IMR-90 (cell line): ENCODE measurements at places on chromosomes 6 and 20. TPM values are rescaled to one million over a fixed set of nuclear protein-coding genes. Genes with fewer than 3 reads are reported as not detected.
A peak's percentile ranks its signal among the peaks of the same experiment; 100 is the strongest.

GRCh38 chr6:32622545-32623401 is 14.4 kb upstream of the HLA-DQA1 start:
- no peaks in the 10 kb centered on the region for H3K4me1 ChIP-seq
- DNase-seq = peak; percentile 28
- H3K36me3 ChIP-seq = no peaks in the 10 kb centered on the region
- H3K4me3 ChIP-seq = no peak overlapping the region

DNA sequence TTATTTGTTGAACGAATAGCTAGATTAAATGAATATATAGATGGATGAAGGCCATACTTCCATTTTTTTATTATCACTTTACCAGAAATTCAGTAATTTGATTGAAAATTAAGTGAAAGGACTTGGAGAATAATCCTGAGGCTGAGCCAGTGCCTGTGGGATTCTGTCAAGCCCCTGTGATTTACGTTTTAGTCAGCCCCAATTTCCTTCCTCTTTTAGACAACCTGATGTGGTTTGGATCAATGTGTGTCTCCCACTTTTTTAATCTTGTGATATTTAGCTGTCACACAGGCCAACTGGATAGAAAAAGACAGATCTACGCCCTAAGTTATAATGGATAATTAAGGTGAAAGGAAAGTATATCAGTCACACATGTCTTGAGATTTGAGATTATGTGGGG is 188.8 kb downstream of the EDN1 start:
- DNase-seq = no peak
- H3K4me3 ChIP-seq = no peak overlapping the region
- no peaks in the 10 kb centered on the region for H3K36me3 ChIP-seq
- peaks cover 6% of the 10 kb centered on the region; the same call in 1 of the 2 replicates for H3K4me1 ChIP-seq
- H3K27me3 ChIP-seq = no peaks in the 10 kb centered on the region

- peak; percentile 80 for DNase-seq
- H3K4me3 ChIP-seq = no peak overlapping the region
- peaks cover 13% of the 10 kb centered on the region for H3K4me1 ChIP-seq
These were observed 72.4 kb downstream of the ATG5 start for GRCh38 chr6:106253172-106253571.

DNA sequence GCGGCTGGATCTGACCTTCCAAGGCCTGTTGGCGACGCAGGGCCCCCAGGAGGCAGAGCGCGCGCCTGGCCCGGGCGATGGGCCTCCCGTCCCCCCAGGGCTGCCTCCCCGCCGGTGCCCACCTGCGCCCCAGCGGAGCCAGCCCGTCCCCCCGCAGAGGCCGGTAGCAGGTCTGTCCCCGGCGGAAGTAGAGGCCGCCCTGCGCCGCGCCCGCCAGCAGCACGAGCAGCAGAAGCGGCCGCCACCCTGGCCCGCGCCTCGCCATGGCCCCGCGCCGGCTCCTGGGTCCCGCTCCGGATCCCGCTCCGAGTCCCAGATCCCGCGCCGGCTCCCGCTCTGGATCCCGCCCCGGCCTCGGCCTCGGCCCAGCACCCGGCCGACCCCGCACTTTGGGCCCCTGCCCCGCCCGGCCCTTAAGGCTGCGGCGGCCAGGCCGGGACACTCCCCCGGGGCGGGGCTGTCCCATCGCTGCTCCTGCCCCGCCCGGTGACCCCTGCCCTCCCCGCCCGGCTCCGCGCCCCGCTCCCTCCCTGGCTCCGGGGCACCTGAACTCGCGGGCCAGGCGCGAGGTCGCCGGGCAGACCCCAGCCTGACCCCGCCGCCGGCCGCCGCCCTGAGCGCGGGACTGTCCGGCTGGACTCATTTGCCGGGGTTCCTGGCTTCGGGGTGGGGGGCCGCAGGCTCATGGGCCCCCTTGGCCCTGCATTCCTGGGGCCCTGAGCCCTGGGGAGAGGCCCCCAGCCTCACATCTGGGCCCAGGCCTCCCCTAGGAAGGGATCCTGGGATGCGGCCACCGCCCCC is at the start of gene CTSZ:
TSS of gene CTSZ (minus strand) at position 391 of the 801 bp plus-strand sequence. CDS start at position 265, 126 bp downstream.
- peaks cover 20% of the 10 kb centered on the region for H3K4me1 ChIP-seq
- H3K36me3 ChIP-seq = no peaks in the 10 kb centered on the region
- no peaks in the 10 kb centered on the region for H3K27me3 ChIP-seq
- peak within 1 kb of the TSS; percentile 33; the same call in 1 of the 2 replicates for H3K27ac ChIP-seq
- H3K4me3 ChIP-seq = peak within 1 kb of the TSS; percentile 66
- DNase-seq = no peak

Gene GABRR2
- under 0.01 TPM in 1 of 2 replicates, not detected in the other for total RNA-seq

- H3K27me3 ChIP-seq = no peaks in the 10 kb centered on the region
- DNase-seq = no peak
- H3K4me3 ChIP-seq = no peak overlapping the region
- H3K4me1 ChIP-seq = no peaks in the 10 kb centered on the region
These were observed 6.3 kb upstream of the UTRN start for GRCh38 chr6:144278659-144279314.

GRCh38 chr20:13219327-13220193 is 1.5 kb upstream of the ISM1 start:
- no peak overlapping the region for H3K27ac ChIP-seq
- H3K4me1 ChIP-seq = no peaks in the 10 kb centered on the region; the same call in 1 of the 2 replicates
- H3K27me3 ChIP-seq = peaks cover 52% of the 10 kb centered on the region
- H3K4me3 ChIP-seq = no peak overlapping the region
- H3K36me3 ChIP-seq = no peaks in the 10 kb centered on the region

- DNase-seq = peak; percentile 73
- H3K4me3 ChIP-seq = no peak overlapping the region
- no peaks in the 10 kb centered on the region for H3K27me3 ChIP-seq
- H3K36me3 ChIP-seq = no peaks in the 10 kb centered on the region
- peaks cover 7% of the 10 kb centered on the region for H3K4me1 ChIP-seq
These were observed 256.1 kb downstream of the PLCB1 start for GRCh38 chr20:8388141-8388540.

DNA sequence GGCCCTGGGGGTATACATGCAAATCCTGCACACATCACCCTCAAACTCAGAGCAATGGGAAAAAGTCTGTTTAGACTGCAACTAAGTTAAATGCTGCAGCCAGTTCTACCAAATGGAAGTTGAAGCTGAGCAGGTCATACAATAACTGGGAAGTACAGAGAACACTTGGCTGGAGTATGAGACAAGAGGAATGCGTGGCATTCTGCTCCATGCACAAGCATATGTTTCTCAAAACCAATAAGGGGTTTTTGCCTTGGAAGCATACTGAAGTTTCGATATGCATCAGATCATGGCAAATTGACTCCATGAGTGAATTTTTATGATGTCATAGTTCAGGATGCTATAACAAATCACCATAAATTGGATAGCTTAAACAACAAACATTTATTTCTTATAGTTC is 193.8 kb downstream of the COL12A1 start:
- no peaks in the 10 kb centered on the region for H3K4me1 ChIP-seq
- no peaks in the 10 kb centered on the region for H3K36me3 ChIP-seq
- peak; percentile 44 for DNase-seq
- no peak overlapping the region for H3K27ac ChIP-seq

DNA sequence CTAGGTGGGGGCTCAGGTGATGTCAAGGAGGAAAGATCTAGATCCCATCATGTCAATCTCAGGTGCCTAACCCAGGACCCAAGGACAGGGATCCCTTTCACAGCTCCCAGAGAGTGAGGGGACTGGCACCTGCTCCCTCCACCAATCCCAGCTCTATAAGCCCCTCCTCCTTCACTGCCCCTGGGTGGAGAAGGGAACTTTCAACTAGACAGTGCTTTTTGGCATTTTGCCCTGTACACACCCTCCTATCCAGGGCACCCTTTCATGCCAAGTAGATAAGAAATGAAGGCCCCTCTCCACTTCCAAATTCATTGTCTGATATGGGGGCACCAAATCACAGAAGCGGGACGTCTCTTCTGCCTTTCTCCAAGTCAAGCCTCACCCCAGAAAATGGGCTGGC is 61.6 kb downstream of the MDGA1 start:
- no peaks in the 10 kb centered on the region; the same call in 1 of the 2 replicates for H3K4me1 ChIP-seq
- H3K27me3 ChIP-seq = no peaks in the 10 kb centered on the region
- H3K27ac ChIP-seq = no peak overlapping the region
- no peak for DNase-seq
- no peaks in the 10 kb centered on the region for H3K36me3 ChIP-seq
- H3K4me3 ChIP-seq = no peak overlapping the region

DNA sequence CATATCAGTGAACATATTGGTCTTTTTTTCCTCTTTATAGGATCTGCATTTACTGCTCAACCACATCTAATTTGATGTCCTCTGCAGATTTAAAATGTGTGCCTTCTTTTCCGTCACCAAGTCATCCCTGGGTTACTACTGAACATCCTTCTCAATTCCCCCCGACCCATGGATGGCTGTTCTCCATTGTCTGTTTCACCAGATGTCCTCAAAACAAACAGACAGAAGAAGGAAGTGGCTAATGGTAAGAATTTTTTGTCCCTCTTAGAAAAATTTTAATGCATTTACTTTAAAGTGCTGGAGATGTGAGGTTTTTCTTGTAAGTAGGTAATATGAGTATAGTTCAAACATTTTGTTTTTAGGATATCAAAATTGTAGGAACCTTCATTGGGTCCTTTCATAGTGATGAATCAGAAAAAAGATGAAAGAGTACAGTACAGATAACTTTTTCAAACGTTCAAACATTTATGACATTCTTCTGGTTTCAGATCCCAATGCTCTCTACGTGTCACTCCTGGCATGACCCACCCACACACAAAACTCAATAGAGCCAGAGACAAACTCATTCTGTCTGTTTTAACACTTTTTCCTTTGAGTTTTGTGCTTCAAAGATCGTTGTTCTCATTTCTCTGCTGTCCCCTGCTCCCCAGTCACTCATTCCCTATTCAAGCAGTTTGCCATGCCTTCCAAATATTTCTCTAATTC is 276.4 kb downstream of the PRL start:
- no peaks in the 10 kb centered on the region for H3K27me3 ChIP-seq
- DNase-seq = no peak
- H3K4me3 ChIP-seq = no peak overlapping the region
- peaks cover 9% of the 10 kb centered on the region; the same call in 1 of the 2 replicates for H3K36me3 ChIP-seq
